ENCODE measurements at places on chromosomes 6 and 20.

- no peak for DNase-seq
Measured at GRCh38 chr20:48326868-48327267, 500.9 kb downstream of the PREX1 start.

- DNase-seq = no peak
Measured at GRCh38 chr6:15791448-15792181, 128.8 kb upstream of the DTNBP1 start.

- DNase-seq = no peak
Measured at GRCh38 chr6:107348224-107348623, 111.1 kb downstream of the PDSS2 start.

DNA sequence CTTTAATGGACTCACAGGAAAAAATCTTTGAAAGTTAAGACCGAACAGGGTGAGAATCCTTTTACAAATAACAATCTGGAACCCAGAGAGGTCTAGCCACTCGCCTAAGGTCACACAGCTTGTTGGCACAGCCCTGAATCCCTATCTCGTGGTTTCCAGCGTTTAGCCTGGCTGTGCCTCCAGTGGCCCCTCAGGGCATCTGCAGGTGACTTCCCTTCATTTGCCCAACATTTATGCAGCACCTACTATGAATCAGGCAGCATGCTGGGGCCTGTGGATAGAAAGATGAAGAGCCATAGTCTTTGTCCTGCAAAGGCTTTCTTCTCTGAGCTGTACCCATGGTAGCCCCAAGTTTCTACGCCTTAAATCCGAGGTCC is 2.6 kb upstream of the NR2E1 start:
- no peak for DNase-seq

DNA sequence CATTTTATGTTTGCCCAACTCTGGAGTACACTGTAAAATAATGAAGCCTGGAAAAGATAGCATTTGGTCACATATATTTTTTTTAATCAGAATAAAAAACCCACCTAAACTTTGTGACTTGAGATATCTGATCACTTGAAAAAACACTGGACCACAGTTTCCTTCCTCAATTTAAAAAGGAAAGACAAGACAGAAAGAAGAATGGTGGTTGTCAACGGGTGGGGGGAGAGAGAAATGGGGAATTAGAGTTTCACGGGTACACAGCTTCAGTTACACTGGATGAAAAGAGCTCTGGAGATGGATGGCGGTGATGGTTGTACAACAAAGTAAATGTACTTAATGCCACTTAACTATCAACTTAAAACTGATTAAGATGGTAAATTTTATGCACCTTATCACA is 14.7 kb upstream of the DST start:
- no peak for DNase-seq

DNA sequence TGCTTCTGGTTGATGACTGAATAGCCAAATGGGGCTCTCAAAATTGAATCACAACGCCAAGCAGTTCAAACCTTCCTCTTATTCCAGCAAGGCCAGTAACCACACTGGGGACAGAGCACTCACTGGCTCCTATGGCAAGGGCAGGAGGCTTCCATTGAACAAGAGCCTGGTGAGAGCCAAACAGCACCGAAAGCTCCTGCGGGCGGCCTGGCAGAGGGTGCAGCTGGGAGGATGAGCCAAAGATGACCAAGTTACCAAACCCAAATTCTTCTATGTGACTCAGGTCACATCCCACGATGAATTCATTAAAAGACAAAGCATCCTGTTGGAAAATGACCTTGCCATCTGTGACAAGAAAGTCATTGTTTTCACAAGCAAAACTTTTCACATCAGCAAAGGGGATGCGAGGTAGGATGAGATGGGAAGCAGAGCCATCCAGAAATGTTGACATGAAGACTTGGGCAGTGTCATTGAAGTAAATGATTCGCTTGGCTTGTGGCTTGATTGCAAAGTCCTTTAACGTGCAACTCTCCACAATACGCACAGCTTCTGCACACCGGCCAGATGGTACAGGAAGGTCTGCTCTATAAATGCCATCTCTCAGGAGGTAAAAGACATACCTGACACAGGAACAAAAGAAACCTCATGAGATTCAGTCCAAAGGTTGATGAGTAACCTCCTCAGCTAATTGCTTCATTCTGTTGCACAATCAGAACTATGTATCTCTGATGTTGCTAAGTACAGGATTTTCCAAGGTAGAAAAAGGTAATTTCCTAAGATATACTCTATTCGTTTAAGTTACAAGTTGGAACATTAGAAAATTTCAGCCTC is 36.3 kb downstream of the ROS1 start:
- no peak for DNase-seq

- DNase-seq = no peak
Measured at GRCh38 chr20:44355498-44356352, at the start of gene HNF4A. Gene HNF4A (plus strand): TSS chr20:44355699. CDS start chr20:44355805, 106 bp downstream.

DNA sequence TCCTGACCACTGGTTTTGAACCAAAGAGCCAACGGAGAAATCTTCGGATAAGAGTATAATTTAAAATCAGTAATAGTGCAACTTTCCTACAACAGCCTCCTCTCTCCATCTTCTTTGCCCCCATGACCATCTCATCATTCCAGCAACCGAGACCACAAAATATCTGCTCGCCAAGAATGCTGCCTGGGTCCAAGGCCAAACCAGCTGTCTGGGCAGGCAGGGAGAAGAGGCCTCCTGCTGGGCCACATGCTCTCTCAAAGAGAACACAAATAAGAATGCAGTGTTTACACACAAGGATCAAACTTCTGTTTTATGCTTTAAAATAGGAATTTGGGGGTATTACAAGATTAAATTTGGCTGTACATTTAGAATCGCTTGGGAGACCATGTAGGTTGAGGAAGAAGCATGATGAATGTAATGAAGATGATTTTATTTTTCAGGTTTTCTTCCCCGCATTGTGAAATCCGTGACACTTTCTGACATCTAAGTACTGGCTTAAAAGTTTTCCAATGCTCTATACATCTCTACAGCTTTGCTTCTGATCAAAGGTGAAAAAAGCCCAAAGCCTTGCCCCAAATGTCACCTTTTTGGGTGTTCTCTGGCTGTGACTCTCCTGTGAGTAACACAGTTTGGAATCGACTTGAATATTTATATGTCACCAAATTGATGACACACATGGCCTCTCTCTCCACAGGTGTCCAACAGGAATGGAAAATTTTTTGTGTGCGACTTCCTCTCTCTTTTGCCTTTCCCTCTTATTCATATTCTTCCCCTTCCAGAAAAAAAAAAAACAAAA is 79.4 kb upstream of the PROKR2 start:
- no peak for DNase-seq

All from thoracic aorta (tissue), 2 donors.